Tongue (tissue), 3 donors: ENCODE measurements at places on chromosomes 6 and 20.

DNA sequence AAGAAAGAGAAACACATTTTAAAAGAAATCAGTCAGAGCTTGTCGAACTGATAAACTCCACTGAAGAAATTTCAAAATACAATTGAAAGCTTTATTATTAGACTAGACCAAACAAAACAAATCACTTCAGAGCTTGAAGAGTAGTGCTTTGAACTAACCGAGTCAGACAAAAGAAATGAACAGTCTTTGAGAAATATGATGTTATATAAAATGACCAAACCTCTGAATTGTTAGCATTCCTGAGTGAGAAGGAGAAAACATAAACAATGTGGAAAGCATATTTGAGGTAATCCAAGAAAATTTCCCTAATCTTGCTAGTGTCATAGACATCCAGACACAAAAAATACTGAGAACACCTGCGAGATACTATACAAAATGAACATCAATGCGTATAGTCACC is 13.2 kb upstream of the CST4 start:
- DNase-seq: no peak

GRCh38 chr6:166721576-166721975 is 94.5 kb upstream of the RPS6KA2 start:
- peak; percentile 44 for DNase-seq

DNA sequence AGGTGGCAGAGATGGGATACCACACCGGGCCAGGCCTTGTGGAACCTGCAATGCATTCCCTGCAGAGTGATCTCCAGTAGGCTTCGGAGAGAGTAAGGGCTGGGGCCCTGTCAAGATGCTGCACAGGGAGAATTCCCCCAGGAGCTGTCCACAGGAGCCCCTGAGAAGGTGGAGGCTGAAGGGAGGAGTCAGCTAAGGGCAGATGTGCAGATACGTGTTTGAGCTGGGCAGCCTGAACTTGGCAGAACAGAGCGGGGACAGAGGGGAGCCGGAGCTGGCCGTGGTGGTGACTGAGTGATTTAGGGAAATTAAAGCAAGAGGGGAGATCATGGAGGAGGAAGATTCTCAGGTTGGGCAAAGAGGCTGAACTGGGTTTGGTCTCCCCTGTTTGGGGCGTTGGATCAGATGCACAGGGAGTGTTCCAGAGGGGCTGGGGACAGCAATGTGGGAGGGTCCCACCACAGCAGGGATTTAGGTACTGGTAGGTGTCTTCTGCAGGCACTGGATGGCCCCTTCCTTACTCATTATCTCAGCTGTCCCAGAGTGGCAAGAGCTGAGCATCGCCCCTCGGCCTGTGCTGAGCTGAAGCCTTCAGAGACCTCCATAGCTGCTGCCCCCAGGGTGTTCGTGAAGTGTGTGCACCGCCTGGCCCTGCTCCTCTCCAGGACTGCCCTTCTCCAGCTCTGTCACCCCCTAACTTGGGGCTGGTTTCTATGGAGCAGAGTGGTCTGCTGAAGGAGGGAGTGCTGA is 3.8 kb upstream of the NCR2 start:
- DNase-seq: no peak

DNA sequence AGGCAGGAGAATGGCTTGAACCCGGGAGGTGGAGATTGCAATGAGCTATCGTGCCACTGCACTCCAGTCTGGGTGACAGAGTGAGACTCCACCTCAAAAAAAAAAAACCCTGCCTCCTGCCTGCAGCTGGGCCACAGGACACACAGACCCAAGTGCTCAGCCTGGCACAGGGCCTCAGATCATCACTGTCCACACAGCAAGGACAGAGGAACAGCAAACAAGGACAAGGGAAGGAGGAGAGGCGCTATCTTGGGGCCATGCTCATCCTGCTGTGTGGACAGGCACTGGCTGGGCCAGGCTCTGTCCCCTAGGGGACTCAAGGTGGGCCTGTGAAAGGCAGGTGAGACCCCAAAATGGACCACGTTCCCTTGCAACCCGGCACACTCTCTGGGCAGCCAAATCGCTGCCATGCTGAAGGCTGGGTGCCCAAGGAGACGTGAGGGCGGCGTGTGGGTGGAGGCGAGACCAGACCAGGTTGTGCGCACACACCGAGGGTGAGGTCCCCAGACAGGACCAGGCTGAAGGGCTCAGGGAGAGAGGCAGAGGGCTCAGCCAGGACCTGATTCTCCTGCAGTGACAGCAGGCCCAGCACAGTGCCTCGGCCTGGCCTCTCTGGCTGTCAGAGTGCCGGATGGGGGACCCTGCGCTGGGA is 9.1 kb downstream of the UCKL1 start:
- no peak for DNase-seq

DNA sequence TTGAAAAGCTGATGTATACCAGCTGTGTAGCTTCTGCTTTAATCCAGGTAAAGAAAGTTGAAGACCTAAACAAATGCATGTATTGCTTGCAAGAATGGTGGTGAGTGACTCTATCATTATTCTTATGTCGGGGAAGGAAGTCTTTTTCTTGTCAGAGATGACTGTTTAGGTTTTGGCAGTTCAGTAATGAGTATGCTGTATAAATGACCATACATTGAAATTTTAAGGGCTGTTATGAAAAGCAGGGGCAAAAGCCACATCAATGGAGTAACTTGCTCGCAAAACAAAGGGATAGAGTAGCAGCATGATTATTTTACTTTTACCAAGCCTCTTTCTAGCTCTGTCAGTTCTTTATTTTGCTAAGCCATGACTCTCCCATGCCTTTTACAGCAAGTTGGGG is 55.9 kb upstream of the NUP153 start:
- DNase-seq: no peak
